ENCODE measurements at places on chromosomes 7 and 10.

DNA sequence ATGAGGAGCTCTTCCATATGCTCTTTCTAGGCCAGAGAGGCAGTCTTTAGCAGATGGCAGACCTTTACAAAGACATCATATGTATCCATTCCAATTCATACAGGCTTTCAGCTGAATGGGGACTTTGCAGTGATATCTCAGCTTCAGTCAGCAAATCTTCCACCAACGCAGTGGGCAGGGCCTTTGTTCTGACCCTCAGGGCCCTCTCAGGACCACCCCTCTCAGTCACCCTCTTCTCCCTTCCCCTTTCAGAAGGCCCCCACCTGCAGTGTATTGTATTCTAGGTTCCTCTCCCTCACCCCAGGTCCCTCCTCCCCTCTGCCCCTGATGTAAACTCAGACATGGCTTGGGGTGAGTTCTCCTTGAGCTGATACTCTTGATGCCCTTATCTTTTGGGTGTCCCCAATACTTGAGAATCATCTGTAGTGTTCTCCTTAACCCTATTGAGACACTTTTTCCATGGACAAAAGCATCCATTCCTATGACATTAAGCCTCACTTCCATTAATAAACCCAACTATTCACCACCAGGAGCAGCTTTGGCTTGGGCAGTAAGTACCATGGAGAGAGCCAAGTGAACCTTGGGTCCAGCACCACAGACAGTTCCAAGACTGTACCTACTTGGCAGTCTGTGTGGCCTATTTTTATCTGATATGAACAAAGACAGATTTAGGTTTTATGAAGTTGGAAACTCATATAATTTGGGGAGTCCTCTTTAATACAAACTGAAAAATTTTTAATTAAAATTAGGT is 62.7 kb downstream of the ADCYAP1R1 start:
- no peak for DNase-seq

- DNase-seq = no peak
Observed at GRCh38 chr10:85433248-85433647, 933.3 kb downstream of the GRID1 start.

- DNase-seq = no peak
Observed at GRCh38 chr10:49081547-49082275, 33.6 kb downstream of the VSTM4 start.

DNA sequence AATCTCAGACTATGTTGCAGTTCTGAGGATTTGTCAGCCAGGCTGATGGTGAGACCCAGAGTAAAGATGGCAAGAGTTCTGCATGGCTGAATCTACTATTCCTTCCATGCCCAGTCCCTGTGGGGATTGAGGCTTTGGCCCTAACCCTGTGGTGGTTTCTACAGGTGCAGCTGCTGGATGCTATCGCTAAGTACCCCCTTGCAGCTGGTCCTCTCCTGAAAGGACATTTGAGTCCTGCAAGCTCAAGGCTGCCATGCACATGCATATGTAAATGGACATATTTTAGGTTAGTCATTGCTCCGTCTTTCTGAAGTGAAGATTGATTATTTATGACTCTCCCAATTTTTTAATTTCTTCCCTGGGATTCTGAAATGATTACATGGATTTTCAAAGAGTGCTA is 1122.2 kb upstream of the CELF2 start:
- DNase-seq = no peak

- DNase-seq = no peak
Observed at GRCh38 chr10:29344073-29344820, 55.4 kb downstream of the LYZL1 start.

DNA sequence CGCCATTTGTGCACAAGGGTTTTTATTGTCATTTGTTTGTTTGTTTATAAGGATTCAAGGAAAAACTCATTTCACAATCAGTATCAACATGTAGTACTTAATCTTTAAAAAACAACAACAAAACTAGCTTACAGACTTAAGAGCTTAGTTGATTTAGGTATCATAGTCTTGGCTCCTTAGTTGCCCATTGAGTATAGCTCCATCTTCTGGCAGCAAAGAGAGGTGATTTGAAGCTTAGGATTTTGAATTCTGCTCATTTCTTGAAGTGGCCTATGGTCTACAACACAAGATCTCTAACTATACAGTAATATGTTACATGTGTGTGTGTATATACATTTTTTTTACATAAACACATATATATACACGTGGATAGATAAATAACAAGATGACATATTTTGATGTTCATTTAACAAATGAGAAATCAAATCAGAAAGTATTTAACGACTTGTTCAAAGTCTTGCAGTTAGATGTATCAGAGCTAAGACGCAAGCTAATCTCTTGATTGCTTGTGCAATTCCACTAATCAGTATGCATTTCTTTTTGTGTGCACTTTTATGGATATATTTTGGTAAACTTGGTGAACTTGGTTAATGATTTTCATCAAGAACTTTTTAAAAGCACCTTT is 307.3 kb downstream of the CAMK1D start:
- peak; percentile 79 for DNase-seq

- DNase-seq = no peak
Observed at GRCh38 chr7:33776788-33777187, 128.6 kb upstream of the BMPER start.

DNA sequence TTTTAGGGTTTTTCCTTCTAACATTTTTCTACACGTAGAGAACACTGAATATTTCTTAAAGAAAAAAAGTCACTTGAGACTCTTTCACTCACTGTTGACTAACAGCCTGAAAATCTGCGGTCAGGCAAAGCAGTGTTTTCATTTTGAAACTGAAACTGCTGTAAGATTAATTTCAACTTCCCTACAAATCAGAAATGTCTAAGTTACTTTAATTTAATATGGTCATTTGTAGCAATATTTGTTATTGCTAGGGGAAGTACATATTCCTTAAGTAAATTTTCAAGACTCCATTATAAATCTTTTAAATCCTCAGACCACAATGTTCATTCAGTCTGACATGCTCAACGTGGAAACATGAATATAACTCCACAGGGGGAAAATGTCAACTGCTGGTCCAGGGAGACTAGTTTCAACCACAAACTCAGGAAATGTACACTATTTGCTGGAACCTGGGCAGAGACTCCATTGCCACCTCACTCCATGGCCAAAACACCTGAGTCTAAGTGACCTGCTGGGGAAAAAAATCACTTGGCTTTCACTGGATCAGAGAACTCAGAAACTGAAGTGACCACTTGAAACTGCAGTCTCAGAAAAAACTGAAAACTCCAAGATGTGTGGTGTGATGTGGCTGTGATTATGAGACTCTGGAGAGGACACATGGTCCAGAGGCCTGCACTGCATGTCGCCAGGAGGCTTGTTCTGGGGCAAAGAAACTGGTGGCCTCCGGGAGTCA is 161.2 kb downstream of the TAX1BP1 start:
- DNase-seq = peak; percentile 79

- DNase-seq = peak; percentile 14
Observed at GRCh38 chr7:84194484-84195271, at the start of gene SEMA3A. SEMA3A (minus strand) TSS chr7:84194789; CDS start chr7:84194586, 203 bp downstream.

GRCh38 chr7:37923996-37924395 is 3.6 kb downstream of the EPDR1 start:
- DNase-seq = no peak

GRCh38 chr7:50308203-50308531 is 3.7 kb downstream of the IKZF1 start:
- peak; percentile 55 for DNase-seq

GRCh38 chr7:98662289-98662688 is 45.2 kb downstream of the NPTX2 start:
- no peak for DNase-seq

- DNase-seq = peak; percentile 46
Observed at GRCh38 chr7:21851559-21851967, 94.1 kb downstream of the CDCA7L start.

- DNase-seq = no peak
Observed at GRCh38 chr7:152984421-152984820, 224.9 kb downstream of the ACTR3B start.

DNA sequence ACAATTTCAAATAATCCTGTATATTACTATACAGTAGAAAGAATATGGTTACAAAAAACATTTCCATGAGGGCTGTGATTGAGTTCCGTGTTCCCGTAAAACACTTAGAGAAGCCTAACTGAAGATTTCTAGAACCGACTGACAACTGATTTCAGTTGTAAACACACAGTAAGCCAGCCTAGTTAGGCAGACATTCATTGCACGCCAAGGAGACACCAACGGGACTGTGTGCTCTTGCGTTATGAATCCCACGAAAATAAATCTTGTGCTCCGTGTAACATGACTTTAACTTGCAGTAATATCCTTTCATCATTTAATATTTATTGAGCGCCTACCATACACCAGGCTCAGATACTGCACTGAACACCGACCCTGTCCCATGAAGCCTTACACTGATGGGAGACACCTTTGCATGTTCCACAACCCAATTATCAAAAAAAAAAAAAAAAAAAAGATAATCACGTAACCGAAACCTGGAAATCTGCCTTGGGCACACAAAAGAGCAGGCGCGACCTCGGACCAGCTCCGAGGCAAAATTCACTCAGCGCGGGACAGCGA is 420 bp upstream of the KLHL7 start:
- no peak for DNase-seq

DNA sequence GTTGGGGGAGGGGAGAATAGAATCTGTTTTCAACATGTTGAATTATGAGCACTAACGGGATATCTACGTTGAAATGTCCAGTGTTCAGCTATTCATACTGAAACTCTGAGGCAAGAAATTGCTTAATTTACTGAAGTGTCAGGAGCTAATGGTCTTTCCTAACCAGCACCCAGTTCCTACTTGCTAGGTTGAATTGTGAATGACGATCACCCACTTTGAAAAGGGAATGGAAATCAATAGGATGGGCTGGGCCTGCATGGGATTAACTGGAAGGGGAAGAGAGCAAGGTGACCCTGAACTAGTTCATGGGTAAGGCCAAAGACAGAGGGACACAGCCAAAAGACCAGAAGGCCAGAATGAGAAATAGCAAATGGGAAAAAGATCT is 51.3 kb downstream of the HIPK2 start:
- DNase-seq = no peak

GRCh38 chr10:82452046-82452445 is 577.1 kb downstream of the NRG3 start:
- DNase-seq = no peak

DNA sequence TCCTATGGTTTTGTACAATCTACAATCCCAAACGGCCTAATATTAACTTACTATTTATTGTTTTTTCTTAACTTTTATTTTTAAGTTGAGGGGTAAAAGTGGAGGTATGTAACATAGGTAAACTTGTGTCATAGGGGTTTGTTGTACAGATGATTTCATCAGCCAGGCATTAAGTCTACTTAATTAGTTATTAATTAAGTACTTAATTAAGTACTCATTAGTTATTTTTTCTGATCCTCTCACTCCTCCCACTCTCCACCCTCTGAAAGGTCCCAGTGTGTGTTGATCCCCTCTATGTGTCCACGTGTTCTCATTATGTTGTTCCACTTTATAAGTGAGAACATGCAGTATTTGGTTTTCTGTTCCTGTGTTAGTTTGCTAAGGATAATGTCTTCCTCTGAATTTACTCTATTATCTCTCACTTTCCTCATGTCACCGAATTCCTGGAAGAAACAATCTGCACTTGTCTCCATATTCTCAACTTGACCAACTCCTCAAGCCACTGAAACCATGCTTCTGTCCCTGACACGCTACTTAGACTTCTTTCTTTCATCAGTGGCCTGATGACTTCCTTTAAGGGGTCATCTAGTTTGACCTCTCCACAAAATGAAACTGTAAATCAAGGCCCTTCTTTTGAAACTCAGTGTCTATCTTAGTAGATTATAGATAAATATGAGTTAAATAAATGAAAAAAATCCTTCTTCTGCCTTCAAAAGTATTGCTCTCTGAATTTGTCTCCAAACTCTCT is 9.1 kb downstream of the CACNA2D1 start:
- no peak for DNase-seq

DNA sequence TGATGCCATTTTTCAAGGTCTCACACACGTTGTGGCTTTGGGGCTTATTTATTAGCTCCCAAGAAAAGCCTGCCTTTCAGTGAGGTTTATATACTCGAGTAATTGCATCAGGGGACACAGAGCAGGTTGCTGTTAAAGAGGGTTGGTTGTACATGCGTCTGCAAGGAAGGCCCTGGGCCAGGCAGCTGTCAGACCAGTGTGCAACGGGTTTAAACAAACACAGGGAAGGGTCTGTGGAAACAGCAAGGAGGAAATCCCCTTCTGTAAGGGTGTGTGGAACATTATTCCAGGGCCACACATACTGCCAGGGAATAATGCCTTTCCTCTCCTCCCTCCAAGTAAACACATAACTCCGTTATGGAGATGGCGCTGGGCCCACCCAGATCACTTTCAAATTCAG is 1.7 kb upstream of the CHST15 start:
- no peak for DNase-seq

DNA sequence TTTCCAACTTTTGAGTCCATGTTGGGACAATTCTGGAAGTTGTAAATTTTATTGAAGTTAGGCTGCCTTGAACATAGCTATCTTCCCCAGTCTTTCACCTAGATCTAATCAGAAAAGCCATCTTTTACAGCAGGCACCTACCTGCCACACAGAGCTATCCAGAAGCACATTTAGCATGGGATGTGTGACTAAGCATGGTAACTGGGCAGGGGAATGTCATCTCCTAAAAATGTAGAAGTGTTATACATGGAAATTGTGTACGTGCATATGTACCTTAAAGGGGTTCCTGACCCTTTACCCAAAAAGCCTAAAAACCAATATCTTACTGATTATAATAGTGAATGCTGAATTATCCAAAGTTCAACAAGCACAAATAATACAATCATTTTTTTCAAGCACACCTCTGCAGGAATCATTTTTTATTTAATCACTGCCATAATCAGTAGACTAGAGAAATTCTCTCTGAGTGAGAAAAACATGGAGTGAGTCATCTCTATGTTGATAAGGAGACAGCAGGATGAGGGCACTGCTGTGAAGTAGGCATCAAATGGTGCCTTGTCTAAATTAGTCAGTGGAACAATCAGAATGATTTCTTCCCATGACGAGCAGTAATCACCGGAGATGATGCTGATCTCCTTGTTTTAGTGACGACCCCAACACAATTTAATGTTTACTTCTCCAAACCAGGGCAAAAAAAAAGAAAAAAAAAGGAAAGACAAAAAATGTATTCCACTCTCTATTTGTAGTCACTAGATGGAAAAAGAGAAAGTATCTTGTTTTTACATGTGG is 75.9 kb downstream of the SORBS1 start:
- DNase-seq = no peak

- DNase-seq = peak; percentile 2
Observed at GRCh38 chr10:115171392-115171960, 78.3 kb downstream of the ATRNL1 start.

Measured in CD4-positive, CD25-positive, alpha-beta regulatory T cell (primary cell).